ENCODE measurements at places on chromosomes 7 and 10. TPM values are rescaled to one million over a fixed set of nuclear protein-coding genes. Genes with fewer than 3 reads are reported as not detected.

The FLNC gene
- total RNA-seq, result 182 TPM

The PLPP4 gene
- total RNA-seq, result 1.6 TPM

The NUDT13 gene
- 1.3 TPM for total RNA-seq

The ZNF485 gene
- 1.3 TPM for total RNA-seq

The FOXP2 gene
- 8.5 TPM for total RNA-seq

The CALD1 gene
- 203 TPM for total RNA-seq

The ZNF804B gene
- not detected for total RNA-seq

The PRKCQ gene
- not detected for total RNA-seq

The CYP3A7 gene
- not detected for total RNA-seq

The GIMAP5 gene
- total RNA-seq, result 63.7 TPM

The SMKR1 gene
- total RNA-seq, result not detected

The MKI67 gene
- total RNA-seq, result 37.2 TPM
